ENCODE measurements at places on chromosomes 3 and 15.

GRCh38 chr3:34419801-34420200 lies 621.4 kb downstream of the PDCD6IP start:
- no peak for DNase-seq

GRCh38 chr15:91517491-91518200 lies 335.9 kb upstream of the SLCO3A1 start:
- DNase-seq, result no peak

DNA sequence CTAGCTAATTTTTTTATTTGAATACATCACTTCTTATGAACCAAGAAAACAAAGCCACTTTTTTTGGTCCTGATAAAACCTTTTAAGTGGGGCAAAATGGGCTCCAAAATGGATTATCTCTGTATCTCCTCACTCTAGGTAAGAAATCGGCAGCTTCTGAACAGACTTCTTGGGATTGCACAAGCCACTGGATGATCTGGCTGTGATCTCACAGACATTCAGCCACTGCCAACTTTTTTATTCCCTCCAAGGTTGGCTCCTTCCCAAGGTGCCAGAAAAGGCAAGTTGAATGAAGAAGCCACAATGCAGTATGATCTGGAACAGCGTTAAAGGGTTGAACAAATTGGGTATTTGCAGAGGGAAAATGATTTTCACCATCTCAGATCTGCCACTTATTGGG lies 73.2 kb downstream of the PRICKLE2 start:
- DNase-seq, result no peak

DNA sequence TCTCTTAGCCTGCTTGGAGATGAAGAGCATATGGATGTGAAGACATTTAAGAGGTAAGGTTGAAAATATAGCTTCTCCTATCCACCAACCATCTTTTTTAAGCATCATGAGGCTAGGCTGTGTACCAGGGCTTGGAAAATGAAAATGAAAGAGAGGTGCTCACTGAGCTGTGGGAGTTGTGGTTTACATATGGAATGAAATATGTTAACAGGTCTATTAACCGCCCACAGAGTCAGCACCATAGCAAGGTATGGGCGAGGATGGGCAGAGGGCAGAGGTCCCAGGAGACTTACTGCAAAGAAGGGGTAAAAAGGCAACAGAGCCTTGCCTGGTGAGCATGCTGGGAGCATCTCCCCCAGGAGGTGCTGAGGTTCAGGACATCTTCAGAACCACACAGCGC lies 273.1 kb downstream of the GABRG3 start:
- no peak for DNase-seq

DNA sequence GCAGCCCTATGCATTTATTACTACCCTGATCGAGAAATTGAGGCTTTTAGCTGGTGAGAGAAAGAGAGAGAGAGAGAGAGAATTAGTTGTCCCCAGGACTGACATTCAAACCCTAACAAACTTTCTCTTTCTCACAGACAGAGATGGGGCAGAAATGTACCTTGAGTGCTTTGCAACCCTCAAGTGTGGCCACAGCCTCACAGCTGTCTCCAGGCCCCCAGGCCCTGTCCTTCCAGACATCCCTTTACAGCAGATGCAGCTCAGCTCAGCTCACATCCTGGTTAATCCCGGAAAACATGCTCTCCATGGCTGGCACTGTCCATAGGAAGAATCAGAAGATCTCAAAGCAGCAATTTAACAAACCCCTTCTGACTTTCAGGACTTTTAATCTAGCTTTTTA lies 67.6 kb downstream of the DCLK3 start:
- DNase-seq, result no peak

DNA sequence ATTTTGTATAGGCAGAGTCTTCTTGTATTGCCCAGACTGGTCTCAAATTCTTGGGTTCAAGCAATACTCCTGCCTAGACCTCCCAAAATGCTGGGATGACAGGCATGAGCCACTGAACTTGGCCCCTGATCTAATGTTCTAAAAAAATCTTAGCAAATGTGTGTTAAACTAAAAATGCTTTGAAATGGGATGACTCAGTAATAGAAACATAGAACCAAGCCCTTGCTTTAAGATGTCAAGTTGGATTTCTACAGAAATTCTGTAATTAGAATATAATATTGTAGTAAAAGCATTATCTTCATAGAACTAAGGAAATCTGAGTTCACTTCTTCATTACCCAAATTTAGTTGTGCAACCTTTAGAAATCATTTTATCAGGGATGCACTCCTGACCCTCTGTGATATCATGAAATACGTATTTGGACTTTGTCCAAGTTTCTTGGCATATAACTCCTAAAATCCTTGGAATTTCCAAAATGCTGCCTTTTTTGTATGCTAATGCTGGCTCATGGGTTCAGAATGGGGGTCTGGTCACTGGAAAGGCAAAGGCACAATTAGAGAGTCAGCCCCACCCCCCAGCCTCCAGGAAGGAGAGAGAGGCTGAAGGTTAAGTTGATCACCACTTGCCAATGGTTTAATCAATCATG lies 217.3 kb downstream of the TP63 start:
- no peak for DNase-seq

GRCh38 chr15:44666210-44667038 lies 3.0 kb upstream of the SPG11 start:
- DNase-seq, result no peak
